ENCODE measurements at places on chromosomes 12 and 14.

- DNase-seq, result no peak
Measured at GRCh38 chr12:5273709-5274108, 158.2 kb upstream of the NTF3 start.

DNA sequence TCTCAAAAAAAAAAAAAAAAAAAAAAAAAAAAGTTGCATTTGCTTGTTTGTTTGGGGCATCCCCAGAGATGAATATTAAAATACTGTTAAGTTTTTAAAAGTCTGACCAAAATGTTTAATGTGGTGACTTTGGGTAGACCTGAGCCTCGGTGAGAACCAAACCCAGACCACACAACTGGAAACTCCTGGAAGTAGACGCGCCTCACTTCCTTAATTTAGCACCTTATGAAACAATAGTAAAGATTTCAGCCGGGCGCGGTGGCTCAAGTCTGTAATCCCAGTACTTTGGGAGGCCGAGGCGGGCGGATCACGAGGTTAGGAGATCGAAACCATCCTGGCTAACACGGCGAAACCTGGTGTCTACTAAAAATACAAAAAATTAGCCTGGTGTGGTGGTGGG lies 9.3 kb downstream of the NFKBIA start:
- DNase-seq, result no peak

GRCh38 chr14:90514015-90514398 lies 117.2 kb downstream of the CALM1 start:
- DNase-seq, result no peak

GRCh38 chr14:81301813-81302212 lies 81.1 kb upstream of the GTF2A1 start:
- DNase-seq, result no peak

GRCh38 chr14:66140213-66140918 lies 345.8 kb upstream of the CCDC196 start:
- DNase-seq, result no peak

- DNase-seq, result no peak
Measured at GRCh38 chr14:23149745-23150144, 30.7 kb upstream of the CEBPE start.

GRCh38 chr14:70838076-70838475 lies 28.8 kb upstream of the MAP3K9 start:
- DNase-seq, result no peak

GRCh38 chr12:106276032-106276740 lies 26.3 kb upstream of the TCP11L2 start:
- DNase-seq, result no peak

- DNase-seq, result no peak
Measured at GRCh38 chr14:55731881-55732498, 152.0 kb downstream of the KTN1 start.

DNA sequence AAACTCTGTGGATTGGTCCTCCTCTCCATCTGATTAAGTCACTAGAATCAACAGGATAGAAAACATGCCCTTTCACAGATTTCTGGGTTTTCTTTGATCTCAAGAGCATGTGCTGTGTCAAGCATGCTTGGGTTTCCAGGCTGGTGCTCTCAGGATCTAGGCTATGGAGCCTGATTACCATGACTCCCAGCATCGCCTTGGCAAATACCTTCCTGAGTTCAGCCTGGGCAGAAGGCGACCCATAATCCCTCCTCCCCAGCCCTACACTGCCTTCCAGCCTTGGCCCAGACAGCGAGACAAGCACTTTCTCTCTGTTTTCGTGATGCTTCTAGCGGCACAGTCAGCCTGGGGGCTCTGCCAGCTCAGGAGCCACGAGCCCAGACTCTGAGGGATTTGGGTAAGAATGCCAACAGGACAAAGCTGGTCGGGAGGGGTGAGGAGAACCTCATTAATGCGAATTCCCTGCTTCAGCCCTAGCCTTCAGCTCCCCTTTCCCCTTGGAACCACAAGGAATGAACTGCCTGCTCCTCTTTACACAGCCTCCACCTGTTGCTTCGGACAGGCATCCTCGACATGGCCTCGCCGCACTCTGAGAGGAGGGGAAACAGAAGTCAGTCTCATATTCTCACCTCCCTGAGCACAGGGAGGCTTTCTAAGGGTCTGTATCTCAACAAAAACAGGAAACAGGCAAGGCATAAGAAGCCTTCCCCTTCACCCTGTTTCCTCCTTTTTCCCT lies 227.1 kb downstream of the MSRB3 start:
- DNase-seq, result no peak

DNA sequence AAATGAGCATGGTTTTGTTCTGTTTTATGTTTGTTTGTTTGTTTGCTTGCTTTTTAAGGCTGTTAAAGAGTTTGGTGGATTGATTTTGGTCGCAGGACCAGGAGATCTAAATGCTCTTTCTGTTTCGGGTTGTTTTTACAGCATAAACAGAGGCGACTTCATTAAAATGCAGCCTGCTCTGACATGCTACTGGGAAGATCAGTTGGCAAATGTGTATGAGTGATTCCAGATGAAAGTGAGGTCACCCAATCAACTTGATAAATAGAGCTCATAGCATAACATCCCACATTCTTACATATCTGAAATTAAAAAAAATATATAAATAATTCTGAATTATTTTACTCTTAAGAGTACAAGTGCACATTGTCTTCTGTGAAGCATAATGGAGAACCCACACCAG lies 947.7 kb downstream of the GALC start:
- no peak for DNase-seq

GRCh38 chr12:119154435-119154818 lies 24.3 kb upstream of the HSPB8 start:
- no peak for DNase-seq

DNA sequence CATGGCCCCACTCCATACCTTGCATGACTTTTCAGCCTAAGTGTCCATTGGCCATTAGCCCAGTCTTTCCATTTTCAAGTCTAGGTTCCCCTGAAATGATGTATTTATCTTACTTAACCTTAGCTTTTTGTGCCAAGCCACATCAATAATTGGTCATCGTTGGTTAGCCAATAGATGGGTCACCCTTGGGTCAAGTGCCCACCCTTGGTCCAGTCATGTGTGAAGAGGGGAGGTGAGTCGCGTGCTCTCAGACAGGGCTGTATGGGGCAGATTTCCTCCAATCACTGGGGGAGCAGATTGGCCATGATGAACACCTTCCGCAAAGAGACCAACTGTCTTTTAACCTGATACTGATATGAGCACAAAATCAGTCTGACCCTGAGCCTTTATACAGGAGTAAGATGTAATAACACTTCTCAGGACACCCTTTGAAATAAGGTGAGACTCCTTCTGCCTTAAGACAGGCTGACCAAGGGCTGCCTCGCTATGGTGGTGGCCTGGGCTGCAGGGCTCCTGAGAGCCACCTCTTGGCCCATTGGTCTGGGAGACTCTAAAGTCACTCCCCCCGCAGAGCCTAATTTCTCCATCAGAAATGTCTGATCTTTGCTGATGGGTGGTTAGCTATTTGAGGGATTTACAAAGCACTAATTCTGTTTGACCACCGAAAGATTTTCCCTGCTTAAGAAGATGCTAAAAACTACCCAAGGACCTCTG lies 143.2 kb downstream of the ZFP36L1 start:
- DNase-seq, result peak; percentile 69

DNA sequence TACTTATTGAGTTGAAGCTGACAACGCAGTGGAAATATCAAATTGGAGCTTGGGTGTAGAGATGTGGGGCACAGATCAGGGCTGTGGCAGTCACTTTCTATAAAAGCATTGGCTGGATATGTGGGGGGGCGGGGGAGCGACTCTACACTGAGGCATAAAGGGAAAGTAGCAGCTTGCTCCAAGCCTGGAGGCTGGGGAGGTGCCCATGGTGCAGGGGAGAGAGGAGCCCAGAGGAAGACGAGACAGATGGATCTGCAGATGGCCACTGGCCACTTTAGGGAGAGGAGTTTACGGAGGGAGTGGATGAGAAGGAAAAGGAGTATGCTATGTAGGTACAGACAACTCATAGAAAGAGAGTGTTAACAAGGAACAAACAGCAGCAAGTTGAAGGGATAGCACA lies 13.5 kb upstream of the NGB start:
- no peak for DNase-seq

- DNase-seq, result no peak
Measured at GRCh38 chr12:129119537-129119936, 266.3 kb downstream of the GLT1D1 start.

- no peak for DNase-seq
Measured at GRCh38 chr12:123681605-123682004, 10.7 kb downstream of the TCTN2 start.

- DNase-seq, result no peak
Measured at GRCh38 chr12:50084775-50085614, at the start of gene SMARCD1. Gene SMARCD1, plus strand, starts transcription at chr12:50085342. Its CDS starts 28 bp downstream, at chr12:50085370.

GRCh38 chr12:93766796-93767523 lies 89.8 kb downstream of the CRADD start:
- DNase-seq, result no peak

DNA sequence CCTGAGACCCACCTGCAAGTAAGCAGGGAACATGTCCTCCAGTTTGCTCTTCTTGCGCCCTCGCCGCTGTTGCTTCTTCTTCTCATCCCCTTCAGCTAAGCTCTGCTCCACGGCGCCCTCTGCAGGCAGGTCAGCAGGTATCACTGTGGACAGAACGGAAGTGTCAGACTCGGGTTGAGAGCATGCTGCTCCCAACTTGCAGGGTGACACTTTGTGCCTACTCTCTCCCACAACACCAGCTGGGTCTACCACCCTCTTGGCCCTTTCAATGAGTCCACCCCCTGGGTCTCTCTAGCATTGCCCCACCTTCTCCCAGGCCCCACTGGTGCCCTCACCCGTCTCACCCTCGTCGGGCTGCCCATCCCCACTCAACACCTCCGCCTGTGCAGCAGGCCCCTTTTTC lies 16.7 kb downstream of the KMT2D start:
- no peak for DNase-seq

- DNase-seq, result no peak
Measured at GRCh38 chr14:67438969-67439368, 27.0 kb upstream of the PLEK2 start.

- DNase-seq, result no peak
Measured at GRCh38 chr12:31658471-31659086, 909 bp upstream of the ETFBKMT start.

- DNase-seq, result no peak
Measured at GRCh38 chr12:6140651-6141447, 16.4 kb upstream of the VWF start.

- DNase-seq, result no peak
Measured at GRCh38 chr14:61281948-61282275, 774 bp upstream of the TMEM30B start.

DNA sequence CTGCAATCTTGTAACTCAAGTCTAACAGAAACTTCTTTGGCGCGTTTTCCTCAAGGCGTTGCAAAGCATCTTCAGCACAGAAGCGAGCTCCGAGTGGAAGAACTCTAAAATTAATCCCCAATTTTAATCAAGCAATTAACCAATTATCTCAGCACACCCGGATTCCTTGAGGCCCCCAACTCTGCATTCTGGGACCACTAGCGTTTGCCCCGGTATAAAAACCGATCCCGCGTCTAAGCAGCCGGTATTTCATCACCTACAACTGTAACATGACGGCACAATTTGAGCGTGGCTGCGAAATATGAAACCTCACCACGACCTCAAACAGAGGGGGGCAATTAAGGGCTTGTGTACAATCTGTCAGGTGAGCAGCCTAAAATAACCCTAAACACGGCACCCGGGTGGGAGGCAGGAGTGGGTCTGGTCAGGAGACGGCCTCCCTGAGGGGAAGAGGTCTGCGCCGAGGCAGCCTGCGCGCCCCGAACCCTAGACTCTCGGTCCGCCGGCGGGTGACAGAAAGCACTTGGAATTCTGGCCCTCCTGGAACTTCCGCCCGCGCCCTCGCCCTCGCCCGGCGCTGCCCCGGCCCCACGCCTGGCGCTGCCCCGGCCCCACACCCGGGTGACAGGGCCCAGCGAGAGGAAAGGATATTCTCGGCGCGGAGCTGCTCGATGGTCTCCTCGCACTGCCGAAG lies 594 bp downstream of the ZCCHC8 start:
- DNase-seq, result peak; percentile 90

DNA sequence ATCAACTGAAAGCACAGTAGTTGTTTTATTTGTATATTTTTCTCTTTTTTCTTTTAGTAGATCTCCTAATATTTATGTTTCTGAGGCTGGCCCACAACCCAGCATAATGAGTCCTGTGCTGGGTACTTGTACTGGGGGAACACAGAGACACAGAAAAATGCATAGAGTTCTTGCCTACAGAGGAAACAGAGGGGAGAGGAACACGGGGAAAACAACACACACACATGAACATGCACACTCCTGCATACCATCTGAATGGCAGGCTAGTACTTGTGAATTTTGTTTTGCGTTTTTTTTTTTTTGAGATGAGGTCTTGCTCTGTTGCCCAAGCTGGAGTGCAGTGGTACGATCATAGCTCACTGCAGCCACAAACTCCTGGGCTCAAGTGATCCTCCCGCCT lies 21.3 kb downstream of the PITPNM2 start:
- DNase-seq, result no peak

DNA sequence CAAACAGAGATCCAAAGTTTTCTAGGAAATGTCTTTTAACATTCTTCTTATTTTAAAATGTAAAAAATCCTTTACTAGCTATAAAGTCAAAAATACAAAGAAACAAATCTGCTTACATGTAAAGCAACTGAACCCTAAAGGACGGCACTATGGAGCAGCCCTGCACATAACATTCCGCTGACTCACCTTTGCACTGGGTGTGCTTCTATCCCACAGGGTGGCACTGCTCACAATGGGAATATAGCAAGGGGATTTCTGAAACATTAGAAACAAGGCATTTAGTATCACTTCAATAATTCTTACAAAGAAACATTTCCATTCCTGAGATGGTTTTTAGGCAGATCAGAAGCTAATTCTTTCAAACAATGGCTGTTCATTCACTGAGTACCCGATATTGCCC lies 94.3 kb downstream of the C12orf42 start:
- DNase-seq, result no peak

DNA sequence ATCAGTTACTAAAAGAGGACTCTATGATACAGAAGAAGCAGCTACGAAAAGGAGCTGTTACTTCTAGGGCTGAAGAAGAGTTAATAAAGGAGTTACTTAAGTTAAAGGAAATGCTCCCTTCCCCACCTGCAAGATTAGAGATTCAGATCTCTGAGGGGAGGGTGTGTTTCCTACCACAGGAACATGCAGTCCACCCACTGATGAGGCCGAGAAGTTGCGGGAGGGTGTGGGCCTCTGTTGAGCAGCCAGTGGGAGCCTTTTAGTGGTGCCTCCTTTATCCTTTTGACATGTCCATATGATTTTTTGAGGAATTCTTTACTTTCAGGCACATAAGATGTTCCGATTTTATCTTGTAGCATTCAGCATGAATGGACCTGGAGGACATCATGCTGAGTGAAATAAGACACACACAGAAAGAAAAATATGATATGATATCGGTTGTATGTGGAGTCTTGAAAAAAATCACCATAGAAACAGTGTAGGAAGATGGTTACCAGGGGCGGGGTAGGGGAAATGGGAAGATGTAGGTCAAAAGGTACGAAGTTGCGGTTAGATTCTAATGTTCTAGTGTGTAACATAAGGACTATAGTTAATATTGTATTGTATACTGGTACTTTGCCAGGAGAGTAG lies 4.4 kb upstream of the M6PR start:
- DNase-seq, result no peak

GRCh38 chr12:39626033-39626814 lies 6.6 kb upstream of the ABCD2 start:
- no peak for DNase-seq

- no peak for DNase-seq
Measured at GRCh38 chr14:93037351-93037750, 78.4 kb downstream of the ITPK1 start.

All from vagina (tissue), 2 donors.